ENCODE measurements at places on chromosomes 1 and 21.

DNA sequence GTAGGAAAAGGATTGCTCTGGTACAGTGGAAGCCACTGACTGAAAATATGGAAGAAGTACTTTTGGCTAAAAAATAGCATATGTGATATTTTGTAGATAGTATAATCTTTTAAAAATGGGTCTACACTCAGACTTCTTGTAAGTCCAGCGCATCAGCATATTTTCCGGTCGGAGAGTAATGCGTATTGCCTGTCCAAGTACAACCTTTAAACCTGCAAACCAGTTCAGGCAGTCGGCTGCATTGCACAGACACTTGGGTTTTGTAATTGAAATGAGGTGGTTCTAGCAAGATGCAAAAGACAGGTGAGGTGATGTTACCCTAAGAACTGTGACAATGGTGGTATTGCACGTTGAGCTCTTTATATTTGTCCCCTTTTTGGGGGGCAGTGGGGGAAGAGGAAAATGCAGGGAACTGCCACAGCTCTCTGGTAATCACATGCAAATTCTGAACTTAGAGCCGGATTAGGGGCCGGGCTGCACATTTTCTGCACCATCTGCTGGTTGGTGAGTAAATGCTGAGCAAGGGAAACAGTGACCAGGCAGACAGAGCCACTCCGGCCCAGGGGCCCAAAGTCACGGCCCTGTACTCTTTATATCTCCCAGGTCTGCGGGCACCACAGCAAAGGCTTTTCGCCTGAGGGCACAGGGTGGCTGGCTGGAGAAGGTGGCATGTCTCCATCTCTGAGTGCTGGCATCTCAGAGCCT, 2.3 kb downstream of the GPR137B start:
- DNase-seq = no peak

DNA sequence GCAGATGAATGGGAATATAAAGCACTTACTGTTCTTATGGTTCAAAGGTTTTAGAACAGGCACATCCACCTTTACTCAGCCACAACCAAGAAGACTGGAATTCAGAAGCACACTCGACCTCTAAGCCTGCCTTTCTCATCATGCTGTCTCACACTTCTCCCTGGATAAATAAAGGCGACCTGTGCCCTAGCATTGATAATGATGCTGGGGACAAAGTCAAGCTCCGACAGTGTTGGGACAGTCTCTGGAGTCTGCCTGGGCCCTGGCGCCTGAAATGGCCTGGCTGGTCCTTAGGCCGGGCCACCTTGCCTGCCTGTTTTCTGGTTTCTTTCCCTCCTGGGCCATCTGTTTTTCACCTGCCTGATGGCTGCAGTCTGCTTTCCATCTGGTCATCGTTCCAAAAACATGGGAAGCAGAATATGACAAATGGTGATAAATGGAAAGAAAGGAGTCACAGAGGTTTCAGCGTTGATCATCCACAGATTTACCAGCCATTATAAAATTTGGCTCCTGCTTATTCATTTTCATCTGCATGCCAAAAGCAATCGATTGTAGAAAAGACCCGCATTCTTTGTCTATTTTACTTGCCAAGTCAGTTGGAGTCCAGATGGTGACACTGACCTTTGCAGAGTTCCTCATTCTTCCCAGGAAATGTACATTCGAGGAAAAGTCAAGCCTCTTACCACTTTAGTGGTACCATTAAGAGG, 91.2 kb upstream of the KCNJ15 start:
- peak; percentile 53 for DNase-seq

DNA sequence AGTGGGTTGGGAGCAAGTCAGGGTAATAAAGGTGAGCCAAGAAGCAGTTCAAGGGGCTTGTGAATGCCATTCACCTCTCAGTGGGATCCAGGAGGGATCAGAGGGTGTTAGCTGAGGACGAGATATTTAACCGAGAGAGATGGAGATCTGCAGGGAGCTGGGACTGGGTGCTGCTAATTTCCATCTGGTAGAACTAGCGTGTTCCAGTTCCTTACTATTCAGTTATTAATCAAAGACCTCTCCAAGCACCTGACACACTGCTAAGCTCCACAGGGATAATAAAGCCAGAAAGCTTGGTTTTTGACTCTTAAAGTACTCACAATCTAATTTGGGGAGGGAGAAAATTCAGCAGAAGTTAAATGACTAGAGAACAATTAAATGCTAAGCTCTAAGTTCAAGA, 57.7 kb downstream of the ALG14 start:
- DNase-seq = no peak

GRCh38 chr1:225780134-225780533, 2.5 kb downstream of the SRP9 start:
- no peak for DNase-seq

DNA sequence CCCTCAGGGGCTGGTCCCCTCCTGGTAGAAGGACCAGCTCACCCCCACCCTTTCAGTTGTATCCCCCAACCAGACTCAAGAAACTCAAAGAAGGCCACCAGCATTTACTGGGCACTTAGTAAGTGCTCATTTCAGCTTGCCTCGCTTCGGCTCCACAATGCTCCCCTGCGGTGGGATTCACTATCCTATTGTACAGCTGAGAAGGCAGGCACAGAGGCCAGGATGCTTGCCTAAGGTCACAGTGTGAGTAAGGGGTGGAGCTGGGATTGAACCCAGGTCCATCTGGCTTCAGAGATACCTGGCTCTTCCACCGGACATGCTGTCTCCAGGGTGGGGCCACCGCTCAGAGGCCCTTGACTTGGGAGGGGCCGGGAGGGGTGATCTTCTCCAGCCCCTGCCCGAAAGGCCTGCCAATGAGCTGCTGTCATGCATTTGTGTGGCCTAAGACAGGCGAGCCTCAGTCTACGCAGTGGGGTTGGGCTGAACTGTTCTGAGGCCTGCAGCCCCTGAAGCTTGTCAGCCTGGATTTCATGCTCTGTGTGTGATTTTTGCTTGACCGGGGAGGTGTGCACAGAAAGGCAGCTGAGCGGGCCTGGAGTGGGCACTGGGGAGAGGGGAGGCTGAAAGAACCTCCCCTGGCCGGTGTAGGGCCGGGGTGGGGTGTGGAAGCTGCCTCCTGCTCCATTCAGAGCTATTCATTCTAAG, 48.1 kb downstream of the DMRTB1 start:
- no peak for DNase-seq

Measured in fibroblast of skin of right biceps (primary cell).